ENCODE measurements at places on chromosomes 5 and 9.

- no peak for DNase-seq
These were observed 110.4 kb upstream of the ZNF462 start for GRCh38 chr9:106752581-106752980.

DNA sequence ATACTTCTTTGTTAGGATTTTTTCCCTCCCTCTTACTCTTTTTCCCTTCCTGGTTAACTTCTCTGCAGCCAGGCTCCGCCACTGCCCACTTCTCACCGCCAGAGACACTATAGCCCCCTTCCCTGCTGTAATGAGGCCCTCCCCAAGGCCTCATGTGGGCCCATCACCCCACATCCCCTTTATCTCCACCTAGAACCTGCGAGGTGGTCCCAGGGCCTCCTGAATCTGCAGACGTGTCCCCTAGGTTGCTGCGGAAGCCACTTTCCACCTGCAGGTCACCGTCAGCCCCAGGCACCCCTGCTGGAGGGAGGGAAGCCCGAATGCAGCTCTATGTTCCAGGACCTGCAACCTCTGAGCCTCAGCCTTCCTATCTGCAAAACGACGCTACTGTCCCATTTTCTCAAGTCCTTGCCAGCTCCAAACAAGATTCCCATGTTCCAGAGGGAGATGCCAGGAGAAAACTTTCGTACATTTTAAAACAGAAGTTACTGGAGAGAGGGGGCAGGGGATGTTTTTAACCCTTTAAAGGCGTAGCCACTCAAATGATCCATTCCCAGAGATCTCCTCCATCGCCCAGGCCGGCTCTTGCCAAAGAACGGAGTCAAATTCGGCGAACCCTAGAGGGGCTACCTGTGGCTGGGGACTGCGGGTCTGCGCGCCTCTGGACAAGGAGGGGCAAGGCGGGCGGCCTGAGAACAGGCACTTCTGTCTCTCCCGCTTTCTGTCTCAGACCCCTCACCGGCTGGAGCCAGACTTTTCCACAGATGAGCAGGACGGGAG lies 929 bp downstream of the SH3PXD2B start:
- no peak for DNase-seq

- DNase-seq: peak; percentile 92
These were observed 14.0 kb upstream of the JAK2 start for GRCh38 chr9:4970970-4971641.

DNA sequence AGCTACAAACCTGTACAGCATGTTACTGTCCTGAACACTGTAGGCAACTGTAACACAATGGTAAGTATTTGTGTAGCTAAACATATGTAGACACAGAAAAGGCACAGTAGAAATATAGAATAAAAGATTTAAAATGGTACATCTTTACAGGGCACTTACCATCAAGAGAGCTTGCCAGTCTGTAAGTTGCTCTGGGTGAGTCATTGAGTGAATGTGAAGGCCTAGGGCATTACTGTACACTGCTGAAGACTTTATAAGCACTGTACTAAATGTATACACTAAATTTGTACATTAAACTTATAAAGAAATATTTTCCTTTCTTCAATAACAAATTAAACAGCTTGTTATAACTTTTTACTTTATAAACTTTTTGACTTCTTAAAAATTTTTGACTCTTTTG lies 20.5 kb downstream of the ADRB2 start:
- no peak for DNase-seq

GRCh38 chr9:105069696-105070095 lies 141.7 kb upstream of the ABCA1 start:
- no peak for DNase-seq

DNA sequence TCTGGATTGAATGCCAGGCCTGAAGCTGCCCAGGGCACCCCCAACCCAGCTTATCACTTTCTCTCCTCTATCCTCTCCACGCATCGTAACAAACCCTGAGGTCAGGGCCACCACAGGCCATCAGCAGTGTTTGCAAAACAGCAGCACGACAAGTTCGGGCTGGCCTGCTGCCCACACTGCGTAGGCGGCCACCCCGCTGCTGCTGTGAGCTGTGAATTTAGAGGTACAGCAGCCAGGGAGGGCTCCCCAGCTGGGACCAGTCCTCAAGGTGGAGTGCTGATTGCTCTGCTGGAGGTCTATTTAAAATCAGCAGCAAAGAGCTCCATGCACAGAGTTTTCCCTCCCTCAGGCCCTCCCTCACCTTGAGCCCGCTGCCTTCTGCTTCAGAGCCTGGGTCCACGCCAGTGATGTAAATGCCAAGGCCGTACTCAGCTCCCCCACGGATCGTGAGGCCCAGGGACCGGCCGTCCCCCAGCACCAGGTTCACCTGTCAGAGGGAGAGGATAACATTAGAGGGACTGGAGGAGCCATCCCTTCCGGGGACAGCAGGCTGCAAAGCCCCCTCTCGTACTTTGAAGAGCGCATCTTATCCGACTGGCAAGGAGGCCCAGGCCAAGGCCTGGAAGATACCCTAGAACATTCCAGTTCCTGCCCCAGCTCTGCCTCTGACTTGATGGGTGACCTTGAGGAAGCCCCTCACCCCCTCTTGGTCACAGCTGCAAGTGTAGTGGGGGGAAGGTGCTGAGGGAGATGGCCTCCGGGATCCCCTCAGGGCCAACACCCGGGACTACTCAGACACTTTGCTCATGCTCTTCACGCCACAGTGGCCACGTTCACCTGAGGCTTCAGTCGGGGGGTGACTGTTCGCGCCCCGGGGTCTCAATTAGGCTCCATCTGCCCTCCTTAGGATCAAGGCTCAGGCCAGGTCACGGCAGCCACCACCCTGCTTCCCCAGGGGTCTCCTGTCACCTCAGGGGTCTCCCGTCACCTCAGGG lies 39.1 kb downstream of the WHRN start:
- no peak for DNase-seq

DNA sequence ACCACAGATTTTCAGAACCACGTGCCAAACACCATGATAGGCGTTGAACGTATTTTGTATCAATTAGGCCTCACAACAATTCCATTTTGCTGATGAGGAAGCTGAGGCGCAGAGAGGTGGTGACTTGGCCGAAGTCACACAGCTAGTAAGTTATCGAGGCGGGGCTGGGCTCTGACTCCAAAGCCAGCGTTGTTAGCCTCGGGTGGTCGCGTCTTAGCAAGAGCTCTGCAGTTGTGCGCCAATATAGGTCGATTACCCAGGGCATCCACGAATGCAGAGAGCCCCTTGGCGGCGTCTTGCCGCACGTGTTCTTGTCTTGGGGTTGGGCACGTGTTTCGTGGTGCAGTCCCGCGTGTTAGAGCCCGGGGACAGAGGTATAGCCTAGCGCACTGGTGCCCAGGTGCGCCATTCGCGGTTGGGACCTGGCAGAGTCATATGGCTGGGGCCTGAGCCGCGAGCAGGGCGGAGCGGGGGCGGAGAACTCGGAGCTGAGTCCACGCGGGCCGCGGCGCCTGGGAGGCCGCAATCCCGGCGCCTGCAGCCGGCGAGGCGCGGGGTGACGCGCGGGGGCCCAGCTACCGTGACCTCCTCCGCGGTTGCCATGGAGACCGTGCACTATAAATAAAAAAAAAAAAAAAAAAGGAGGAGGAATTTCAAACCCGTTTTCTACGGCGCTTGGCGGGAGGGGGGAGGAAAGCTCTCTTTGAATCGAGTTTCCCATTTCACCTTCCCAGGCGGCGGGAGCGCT lies 62.3 kb downstream of the CXXC5 start:
- peak; percentile 15 for DNase-seq

DNA sequence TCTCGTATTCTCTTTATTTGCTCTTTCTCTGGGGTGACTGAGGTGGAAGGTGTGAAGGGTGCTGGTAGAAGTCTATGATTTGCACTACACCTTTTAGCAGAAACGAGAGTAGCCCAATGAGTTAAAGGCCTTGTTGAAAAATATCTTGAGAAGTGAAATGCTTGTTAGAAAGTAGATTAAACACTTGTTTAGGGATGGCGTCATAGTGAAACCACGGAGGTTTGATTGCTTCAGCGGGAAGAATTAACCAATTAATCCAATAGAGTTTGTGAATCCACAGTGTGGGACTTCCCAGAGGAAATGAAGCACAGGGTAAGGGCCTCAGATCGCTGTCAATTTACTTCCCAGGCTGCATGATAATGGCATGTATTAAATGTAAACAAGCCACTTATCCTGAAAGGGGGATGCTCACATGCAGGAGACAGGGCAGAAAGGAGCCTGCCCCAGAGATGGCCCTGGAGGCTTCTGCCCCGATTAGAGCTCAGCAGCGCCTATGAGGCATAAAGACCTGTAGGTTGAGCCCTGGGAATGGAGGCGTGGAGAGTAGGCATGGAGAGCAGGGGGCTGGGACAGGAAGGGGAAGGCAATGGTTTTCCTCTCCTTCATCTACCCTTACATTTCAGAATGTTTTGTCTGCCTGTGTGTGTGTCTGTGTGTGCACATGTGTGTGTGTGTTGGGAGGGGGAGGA lies 1.5 kb downstream of the FAM170A start:
- DNase-seq: no peak

GRCh38 chr5:132372127-132372526 lies 2.6 kb downstream of the SLC22A5 start:
- DNase-seq: no peak

GRCh38 chr5:36934740-36935356 lies 58.3 kb downstream of the NIPBL start:
- DNase-seq: no peak

- DNase-seq: peak; percentile 3
These were observed 19.1 kb downstream of the NDST1 start for GRCh38 chr5:150527038-150527437.

DNA sequence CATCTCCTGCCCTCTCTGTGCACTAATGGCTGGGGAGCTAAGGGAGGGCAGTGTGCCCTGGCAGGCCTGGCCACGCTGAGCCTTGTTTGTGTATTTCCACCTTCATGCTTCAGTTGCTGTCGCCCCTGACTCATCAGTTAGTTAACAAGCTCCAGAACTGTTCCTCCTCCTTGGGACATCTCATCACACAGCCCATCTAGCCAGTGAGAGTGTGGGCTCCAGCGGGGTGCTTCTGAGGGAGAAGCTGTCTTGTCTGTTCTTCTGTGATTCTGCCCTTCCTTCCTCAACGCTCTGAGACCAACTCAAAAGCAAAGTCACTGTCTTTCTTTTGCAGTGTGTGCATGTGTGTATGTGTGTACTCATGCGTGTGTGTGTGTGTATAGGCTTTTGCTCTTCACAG lies 58.3 kb upstream of the CPEB4 start:
- DNase-seq: no peak

DNA sequence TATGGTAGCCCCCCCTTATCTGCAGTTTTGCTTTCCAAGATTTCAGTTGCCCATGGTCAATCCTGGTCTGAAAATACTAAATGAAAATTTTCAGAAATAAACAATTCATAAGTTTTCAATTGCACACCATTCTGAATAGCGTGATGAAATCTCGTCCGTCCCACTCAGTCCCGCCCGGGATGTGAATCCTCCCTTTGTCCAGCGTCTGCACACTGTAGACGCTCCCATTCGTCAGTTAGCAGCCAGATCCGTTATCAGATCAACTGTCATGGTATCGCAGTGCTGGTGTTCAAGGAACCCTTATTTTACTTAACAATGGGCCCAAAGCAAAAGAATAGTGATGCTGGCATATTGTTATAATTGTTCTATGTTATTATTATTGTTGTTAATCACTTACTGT lies 98.6 kb downstream of the TMEM215 start:
- no peak for DNase-seq

DNA sequence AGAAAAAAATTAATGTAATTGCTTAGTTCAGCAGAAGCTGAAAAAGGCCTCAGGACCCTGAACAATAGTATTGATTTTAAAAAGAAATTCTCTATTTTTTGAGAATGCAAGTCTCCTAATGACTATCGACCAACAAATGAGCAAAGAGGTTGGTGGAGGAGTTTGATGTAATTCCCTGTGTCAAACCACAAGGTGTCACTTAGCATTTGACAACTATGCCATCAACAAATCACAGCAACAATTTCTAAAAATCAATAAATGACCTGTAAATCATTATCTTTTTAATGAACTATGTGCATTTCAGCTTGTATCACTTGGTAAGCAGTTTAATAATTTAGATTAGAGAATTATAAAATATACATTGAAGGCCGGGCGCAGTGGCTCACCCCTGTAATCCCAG lies 133.7 kb downstream of the PRELID2 start:
- no peak for DNase-seq

- DNase-seq: no peak
These were observed 9.8 kb upstream of the NACC2 start for GRCh38 chr9:136104916-136105315.

GRCh38 chr5:134055015-134055414 lies 50.2 kb upstream of the VDAC1 start:
- no peak for DNase-seq

DNA sequence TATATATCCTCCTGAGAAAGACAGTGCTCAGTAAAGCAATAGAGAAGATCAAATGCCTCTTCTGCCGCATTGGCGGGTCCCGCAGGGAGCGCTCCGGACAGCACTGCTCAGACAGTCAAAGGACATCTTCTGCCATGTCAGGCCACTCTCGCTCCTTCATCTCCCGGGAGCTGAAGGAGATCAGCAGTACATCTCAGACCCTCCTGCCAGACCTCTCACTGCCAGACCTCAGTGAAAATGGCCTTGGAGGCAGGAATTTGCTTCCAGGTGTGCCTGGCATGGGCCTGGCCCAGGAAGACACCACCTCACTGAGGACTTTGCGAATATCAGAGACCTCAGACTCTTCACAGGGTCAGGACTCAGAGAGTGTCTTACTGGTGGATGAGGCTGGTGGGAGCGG lies 12.2 kb downstream of the PTGER4 start:
- no peak for DNase-seq

GRCh38 chr5:128146671-128147070 lies 63.1 kb downstream of the SLC12A2 start:
- no peak for DNase-seq

DNA sequence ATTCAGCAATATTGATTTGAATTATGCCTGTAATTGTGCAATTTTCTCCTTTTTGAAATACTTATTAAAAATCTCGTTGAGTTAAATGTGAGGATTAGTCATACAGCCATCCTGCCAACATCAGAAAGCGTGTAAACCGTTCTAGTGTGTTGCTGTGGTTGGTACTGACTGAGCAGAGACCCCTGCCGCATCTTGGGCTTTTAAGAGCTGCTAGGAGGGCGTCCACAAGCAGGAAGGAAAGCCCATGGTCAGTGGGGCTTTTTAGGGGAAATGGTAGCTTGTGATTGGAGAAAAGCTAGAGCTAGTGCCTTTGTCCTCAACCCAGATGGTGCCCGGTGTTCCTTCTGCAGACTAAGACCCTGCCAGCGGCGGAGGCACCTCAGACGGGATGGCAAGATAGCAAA lies 1.3 kb downstream of the SDHA start:
- DNase-seq: peak; percentile 48

DNA sequence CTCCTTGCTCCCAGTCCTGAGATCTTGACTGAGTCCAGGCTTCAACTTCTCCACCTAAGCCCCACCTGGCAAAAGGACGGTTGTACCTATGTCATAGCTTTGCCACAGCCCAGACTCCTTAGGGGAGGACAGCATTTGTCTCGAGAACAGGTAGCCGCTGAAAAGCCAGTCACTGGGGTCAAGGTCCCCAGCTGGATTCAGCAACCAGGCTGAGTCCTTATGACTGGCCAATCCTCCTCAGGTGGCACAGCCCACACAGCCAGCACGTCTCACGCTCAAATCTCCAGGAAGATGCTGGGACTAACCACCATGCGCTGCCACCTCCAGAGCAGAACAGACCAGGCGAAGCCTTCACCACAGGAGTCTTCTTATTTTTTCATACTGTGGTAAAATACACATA lies 27.9 kb upstream of the SMU1 start:
- DNase-seq: no peak
